AG04450 (cell line): ENCODE measurements at places on chromosomes 5 and 9.

GRCh38 chr5:109987355-109987754 lies 297.6 kb downstream of the MAN2A1 start:
- no peak for DNase-seq

GRCh38 chr9:34124099-34124498 lies 2.4 kb downstream of the DCAF12 start:
- DNase-seq = no peak

DNA sequence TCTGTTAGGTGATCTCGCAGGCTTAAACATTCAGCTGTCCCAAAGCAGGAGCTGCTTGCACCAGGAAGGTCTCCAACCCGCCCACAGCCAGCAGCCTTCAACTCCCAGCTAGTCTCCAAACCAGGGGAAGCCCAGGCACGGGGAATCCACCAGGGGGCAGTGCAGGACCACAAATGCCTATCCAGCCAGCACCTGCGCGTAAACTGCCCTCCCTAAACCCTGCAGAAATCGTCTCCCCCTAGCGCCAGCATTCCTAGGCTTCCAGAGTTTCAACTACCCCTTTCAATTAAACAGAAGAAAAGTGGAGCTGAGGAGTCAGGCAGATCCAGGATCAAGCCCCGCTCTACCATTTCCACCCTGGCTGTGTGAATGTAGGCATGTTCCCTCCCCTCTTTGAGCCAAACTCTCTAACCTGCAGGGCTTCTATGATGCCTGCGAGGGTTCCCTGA lies 72.0 kb downstream of the HRH2 start:
- DNase-seq = peak; percentile 81

DNA sequence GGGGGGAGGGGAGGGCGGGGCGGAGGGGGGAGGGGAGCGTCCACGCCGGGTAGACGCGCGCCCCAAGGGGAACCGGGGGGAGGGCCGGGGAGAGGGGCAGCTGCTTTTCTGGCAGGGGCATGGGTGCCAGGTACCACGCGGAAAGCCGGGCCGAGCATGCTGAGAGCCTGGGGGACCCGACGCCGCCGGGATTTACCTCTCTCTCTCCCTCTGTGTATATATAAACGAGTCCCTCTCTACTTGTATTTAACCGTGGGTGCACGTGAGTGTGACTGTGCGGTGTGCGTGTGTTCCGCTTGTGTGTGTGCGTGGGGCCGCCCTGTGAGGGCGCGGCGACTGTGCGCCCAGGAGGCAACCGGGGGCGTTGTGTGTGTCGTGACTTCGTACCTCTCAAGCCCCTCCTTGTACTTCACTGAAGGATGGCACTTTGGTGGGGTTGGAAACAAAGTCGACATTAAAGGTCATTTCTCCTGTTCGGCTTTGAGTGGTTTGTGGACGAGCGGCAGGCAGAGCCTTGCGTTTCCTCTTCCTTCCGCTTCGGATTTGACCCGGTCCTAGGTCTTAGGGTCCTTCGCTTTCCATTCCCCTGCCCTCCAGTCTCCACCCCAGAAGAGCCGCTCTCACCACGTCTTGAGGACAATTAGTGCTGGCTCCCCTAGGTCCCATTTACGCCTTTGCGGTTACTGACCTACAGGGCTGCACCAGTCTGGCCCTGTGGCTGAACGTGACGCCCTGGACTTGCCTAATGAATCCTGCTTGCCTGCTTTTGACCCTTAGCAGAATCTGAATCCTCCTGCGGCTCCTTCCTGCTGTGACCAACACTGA lies 36.2 kb upstream of the TTC1 start:
- DNase-seq = no peak

DNA sequence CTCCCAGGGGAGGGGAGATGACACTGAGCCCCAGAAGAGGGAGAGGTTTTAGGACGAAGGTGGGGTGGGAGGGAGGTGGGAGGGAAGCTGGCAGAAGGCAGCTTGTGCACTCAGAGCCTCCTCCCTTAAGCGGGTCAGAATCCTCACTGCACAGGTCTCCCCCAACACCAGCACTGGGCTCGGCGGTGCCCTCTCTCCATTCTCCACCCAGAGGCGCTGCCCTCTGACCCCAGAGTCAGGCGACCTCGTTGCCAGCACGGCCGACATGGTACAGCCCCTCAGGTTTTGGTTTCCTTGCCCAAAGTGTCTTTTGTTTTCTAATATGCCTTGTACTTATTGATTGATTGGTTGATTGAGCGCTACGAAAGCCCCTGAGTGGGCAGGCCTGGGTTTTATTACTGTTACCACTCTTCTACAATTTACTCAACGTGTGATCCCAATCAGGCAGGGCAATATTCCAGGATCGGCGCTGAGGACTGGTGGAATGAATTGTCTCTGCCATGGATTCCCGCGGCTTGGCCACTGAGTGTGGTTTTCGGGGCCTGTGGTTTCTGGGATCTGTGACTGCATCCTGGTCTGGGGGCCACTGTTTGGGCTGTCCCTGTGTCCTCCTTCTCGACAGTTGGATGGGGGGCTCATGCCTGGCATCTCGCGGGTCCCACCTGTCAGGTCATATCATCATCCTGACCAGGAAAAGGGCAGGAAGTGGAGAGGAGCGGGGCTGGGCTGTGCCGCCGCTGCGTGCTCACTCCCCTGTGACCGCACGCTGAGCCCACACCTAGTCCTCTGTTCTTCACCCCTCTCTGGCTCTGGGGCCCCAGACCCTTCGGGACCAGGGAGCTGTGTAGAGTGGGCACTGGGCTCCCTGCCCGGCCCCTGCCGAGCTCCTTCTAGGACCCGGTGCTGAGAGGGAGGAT lies 9.6 kb upstream of the FCN2 start:
- DNase-seq = no peak

- no peak for DNase-seq
Measured at GRCh38 chr5:142669477-142669876, 16.4 kb downstream of the FGF1 start.

DNA sequence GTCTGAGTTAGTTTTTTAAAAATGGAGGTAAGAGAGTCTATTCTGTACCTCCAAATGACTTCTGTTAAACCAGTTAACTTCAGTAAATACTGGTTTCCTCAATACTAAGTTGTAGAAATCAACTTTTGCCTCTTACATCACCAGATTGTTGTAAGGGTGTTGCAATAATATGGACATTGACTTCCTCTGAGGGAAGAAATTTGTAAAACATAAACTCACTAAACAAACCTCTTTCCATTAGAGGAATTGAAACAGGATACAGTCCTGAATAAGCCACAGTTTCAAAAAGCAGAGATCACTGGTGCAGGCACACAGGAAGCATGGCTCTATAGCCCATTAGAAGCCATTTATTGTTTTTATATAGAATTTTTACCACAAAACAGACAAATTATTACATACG lies 32.7 kb upstream of the SLCO6A1 start:
- no peak for DNase-seq

- no peak for DNase-seq
Measured at GRCh38 chr9:22141908-22142307, 132.8 kb upstream of the CDKN2B start.

GRCh38 chr5:135062216-135063055 lies 28.4 kb upstream of the PITX1 start:
- no peak for DNase-seq

- no peak for DNase-seq
Measured at GRCh38 chr9:34907044-34907443, 51.0 kb upstream of the PHF24 start.

- DNase-seq = no peak
Measured at GRCh38 chr9:4333787-4334186, 33.9 kb upstream of the GLIS3 start.
